ENCODE measurements at places on chromosomes 6 and 20. TPM values are rescaled to one million over a fixed set of nuclear protein-coding genes. Genes with fewer than 3 reads are reported as not detected.

The HUS1B gene
- 0.35 TPM for total RNA-seq

The SLC17A2 gene
- not detected for total RNA-seq

The SLC16A10 gene
- 0.48 TPM for total RNA-seq

The NHSL1 gene
- total RNA-seq, result 2.6 TPM

The ITCH gene
- total RNA-seq, result 33.2 TPM

The TINAG gene
- total RNA-seq, result not detected

The BEND6 gene
- total RNA-seq, result 1.4 TPM

The TFAP2B gene
- not detected for total RNA-seq

The BPIFB4 gene
- not detected for total RNA-seq

The PAK5 gene
- not detected for total RNA-seq

The CTAGE9 gene
- not detected for total RNA-seq

The ZFP57 gene
- total RNA-seq, result not detected

The SLC22A16 gene
- total RNA-seq, result not detected

The WFDC2 gene
- total RNA-seq, result not detected

The GINS1 gene
- total RNA-seq, result 32.5 TPM

The IRF4 gene
- 0.45 TPM for total RNA-seq

The MCCD1 gene
- total RNA-seq, result not detected

The TP53TG5 gene
- total RNA-seq, result not detected

The PTCRA gene
- not detected for total RNA-seq

The LSM2 gene
- total RNA-seq, result 60.4 TPM

The C6orf52 gene
- total RNA-seq, result 1.1 TPM

The HLA-DMA gene
- 3.6 TPM for total RNA-seq

The SLC9A8 gene
- total RNA-seq, result 9.0 TPM

The OOEP gene
- not detected for total RNA-seq

The EMILIN3 gene
- 0.50 TPM for total RNA-seq

The PRKN gene
- total RNA-seq, result 0.02 TPM

The CST4 gene
- not detected for total RNA-seq

The COL9A3 gene
- total RNA-seq, result 0.54 TPM

The LY6G6D gene
- total RNA-seq, result not detected

The RCAN2 gene
- total RNA-seq, result not detected

The COL19A1 gene
- total RNA-seq, result not detected

The PRL gene
- not detected for total RNA-seq

The EEF1E1 gene
- total RNA-seq, result 61.2 TPM

The POM121L2 gene
- 0.04 TPM for total RNA-seq

The EPPIN gene
- total RNA-seq, result not detected

The CTCFL gene
- 0.06 TPM for total RNA-seq

The ZNF512B gene
- total RNA-seq, result 13.9 TPM

The TCP11 gene
- total RNA-seq, result not detected

The GTSF1L gene
- not detected for total RNA-seq

The EDN3 gene
- total RNA-seq, result 0.72 TPM

The ETV7 gene
- 0.14 TPM for total RNA-seq

The MUC22 gene
- 0.03 TPM for total RNA-seq

The INSM1 gene
- not detected for total RNA-seq

The FRK gene
- total RNA-seq, result 1.2 TPM

The RSPO4 gene
- not detected for total RNA-seq

The PRSS16 gene
- 3.4 TPM for total RNA-seq

The PROCR gene
- total RNA-seq, result 134 TPM

The PNPLA1 gene
- total RNA-seq, result not detected

The NKX2-2 gene
- not detected for total RNA-seq

The ARMC2 gene
- 2.8 TPM for total RNA-seq
